ENCODE measurements at places on chromosomes 16 and 17.

GRCh38 chr17:78971756-78972506 is 7.8 kb downstream of the LGALS3BP start:
- DNase-seq, result no peak

DNA sequence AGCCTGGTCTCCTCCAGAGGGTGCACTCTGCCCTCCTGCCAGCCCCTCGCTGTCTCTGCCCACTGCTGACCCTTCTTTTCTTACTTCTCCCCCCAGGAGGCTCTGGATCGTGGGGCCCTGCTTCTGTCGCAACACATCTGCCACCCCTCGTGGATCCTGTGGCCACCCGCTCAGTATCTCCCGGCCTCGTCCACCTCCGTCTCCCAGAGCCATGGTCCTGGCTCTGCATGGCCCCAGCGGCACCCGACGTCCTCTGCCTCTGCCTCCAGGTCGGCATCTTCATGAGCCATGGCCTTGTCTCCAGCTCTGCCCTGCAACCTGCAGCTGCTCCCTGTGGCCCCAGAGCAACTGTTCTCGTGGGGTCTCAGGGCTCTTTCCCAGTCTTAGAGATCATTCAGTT is 12.1 kb upstream of the ACSF3 start:
- DNase-seq, result no peak

GRCh38 chr16:67430504-67430976 is 381 bp upstream of the HSD11B2 start:
- no peak for DNase-seq

DNA sequence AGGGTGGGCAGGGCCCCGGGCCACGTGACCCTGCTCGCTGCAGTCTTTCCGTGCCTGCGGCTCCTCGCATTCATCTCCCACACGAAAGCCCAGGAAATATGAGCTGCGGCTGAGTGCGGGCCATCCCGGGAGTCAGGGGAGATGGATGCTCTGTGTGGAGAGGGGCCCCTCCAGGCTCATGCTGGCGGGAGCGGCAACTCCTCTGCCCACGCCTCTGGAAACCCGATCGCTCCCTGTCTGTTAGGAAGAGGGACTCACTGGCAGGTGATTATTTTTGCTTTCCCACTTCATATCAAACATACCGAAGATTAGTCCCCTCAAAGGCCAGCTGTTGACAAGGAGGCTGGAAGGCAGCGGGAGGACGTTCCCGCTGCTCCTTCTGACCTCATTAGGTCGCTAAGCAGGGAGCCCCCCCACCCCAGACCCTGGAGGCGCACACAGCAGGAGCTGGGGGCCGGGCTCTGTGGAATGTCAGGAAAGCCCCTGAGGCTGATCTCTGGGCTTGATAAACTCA is 228.5 kb downstream of the FOXL1 start:
- DNase-seq, result no peak

DNA sequence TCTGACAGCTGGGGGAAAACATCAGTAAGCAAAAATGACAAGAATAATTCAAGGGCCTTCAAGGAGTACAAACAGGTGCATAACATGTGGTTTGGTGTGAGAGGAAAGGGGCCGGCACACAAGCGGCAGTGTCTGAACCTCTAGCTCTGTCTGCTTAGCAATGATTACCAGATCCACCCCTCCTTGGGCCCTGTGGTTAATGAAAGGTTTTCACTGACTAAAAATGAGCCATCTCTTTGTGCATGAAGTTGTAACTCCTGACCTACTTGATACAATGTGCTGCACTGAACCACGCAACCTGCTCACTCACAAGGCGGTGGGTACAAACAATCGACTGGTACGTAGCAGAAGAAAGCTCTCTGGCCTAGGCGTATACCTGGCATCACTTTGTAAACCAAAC is 15.1 kb downstream of the FAM117A start:
- DNase-seq, result no peak

- no peak for DNase-seq
These were observed 717.2 kb downstream of the WWOX start for GRCh38 chr16:78816499-78817195.

DNA sequence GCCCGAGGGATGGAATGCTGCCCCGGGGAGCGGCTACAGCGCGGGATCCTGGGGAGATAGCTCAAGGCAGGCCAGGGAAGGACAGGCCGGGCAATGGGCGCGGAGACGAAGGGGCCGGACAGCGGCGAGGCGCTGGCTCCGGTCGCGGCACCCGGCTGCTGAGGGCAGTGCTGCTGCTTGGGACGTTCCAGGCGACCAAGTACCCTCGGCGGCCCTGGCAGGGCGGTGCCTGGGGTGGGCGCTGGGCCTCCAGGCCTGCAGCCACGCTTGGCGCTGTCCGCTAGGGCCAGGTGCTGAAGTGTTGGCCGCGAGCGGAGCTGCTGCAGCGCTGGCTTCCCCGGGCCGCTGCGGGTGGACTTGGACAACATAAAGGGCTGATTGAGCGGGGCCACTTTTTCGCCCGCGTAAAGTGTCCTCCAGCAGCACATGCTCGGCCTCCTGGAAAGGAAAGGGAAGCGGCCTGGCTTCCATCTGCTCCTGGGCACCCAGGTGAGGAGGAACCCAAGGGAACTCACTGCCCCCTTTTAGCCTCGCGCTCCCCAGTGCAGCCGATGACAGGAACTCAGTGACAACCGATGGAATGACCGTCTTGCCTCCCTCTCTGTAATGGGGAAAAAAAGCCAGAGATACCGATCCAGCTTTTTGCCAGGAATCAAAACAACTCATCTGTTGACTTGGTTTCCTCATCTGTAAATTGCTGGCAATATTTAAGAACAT is 23.7 kb downstream of the CLEC3A start:
- no peak for DNase-seq

GRCh38 chr16:69917311-69917710 is 33.8 kb upstream of the CLEC18A start:
- DNase-seq, result no peak

DNA sequence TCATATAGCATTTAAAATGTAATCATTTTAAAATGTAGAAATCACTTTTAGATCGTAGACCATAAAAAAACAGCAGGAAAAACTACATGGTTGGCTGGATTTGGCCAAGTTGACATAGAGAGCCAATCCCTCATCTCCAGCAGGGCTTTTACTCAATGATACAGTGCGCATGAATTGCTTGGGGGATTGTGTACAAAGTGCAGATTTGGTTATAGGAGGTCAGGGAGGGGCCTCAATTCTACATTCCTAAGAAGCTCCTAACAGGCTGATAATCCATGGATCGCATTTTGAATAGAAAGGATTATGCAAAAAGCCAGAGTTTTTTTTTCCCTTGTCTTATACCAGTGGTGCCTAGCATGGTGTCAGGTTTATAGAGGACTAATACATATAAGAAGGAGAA is 445.1 kb downstream of the MAF start:
- no peak for DNase-seq

GRCh38 chr16:67935402-67936123 is 1.1 kb downstream of the PSMB10 start:
- peak; percentile 88 for DNase-seq

Data from NCI-H524 treated with DMSO at 0.1 percent for 48 hours (cell line).